ENCODE measurements at places on chromosomes 16 and 17.

GRCh38 chr17:79746889-79747507 lies 16.3 kb downstream of the ENPP7 start:
- DNase-seq, result no peak

- DNase-seq, result no peak
These were observed 780 bp upstream of the DCAKD start for GRCh38 chr17:45052052-45052772.

GRCh38 chr17:57531078-57531477 lies 214.0 kb downstream of the CCDC182 start:
- DNase-seq, result no peak

- DNase-seq, result no peak
These were observed 41.9 kb downstream of the PIGL start for GRCh38 chr17:16258901-16259300.

DNA sequence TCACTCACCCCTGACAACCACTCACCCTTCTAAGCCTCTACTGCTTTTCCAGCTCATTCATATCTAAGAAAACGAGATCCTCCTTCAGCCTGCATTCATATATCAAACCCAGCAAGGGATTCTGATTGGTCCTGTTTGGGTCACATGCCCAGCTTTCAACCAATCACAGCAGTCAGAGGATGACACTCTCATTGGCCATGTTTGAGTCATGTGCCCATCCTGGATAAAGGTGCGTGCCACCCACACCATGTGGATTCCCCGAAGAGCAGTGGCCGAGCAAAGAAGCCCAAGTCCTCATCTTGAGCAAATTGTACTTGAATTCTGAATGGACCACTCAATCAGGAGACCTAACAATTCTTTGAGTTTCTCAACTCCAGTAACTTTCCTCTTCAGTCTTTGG lies 45.0 kb downstream of the SCNN1G start:
- no peak for DNase-seq

GRCh38 chr17:9977180-9977575 lies 72.1 kb upstream of the RCVRN start:
- no peak for DNase-seq

DNA sequence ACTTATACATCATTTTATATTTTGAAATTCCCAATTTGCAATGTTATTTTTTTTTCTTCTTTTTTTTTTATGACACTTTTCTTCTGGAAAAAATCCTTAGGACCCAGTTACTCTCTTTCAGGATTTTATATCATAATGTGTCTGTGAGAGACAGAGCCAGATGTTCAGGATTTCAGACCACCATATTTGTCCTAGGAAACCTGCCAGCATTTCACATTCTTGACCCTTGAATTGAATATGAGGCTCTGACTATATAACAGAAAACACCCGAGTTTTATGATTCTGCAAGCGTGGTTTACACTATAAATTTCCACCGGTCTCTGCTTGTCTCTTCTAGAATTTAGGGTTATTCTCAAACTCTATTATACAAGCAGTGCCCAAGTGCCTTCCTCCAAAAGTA lies 621.0 kb downstream of the WWOX start:
- no peak for DNase-seq

GRCh38 chr16:67551972-67552371 lies 10.4 kb upstream of the CTCF start:
- DNase-seq, result no peak

- DNase-seq, result no peak
These were observed at the start of gene RAB26 for GRCh38 chr16:2147981-2148671. RAB26 (plus strand) TSS chr16:2148625; CDS start chr16:2148784, 159 bp downstream.

DNA sequence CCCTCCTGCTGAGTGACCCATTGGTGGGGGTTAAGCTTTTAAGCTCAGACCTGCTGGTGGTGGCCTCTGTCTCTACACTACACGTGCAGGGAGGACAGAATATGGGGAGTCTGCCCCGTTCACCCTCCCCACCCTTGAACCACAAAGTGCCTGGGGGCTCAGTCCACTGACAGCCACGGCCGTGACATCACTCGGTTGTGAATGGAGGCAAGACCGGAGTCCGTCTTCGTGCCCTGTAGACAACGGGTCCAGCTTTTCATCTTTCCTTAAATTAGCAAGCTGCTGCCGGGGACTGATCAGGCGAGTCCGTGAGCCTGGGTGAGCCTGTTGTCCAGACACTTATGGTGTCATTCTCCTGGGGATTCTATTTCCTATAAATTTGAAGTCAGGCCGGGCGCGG lies 67.4 kb downstream of the CRISPLD2 start:
- no peak for DNase-seq

GRCh38 chr16:55754056-55754455 lies 78.8 kb downstream of the CES1 start:
- DNase-seq, result no peak

GRCh38 chr16:82201926-82202325 lies 31.9 kb upstream of the MPHOSPH6 start:
- DNase-seq, result no peak

DNA sequence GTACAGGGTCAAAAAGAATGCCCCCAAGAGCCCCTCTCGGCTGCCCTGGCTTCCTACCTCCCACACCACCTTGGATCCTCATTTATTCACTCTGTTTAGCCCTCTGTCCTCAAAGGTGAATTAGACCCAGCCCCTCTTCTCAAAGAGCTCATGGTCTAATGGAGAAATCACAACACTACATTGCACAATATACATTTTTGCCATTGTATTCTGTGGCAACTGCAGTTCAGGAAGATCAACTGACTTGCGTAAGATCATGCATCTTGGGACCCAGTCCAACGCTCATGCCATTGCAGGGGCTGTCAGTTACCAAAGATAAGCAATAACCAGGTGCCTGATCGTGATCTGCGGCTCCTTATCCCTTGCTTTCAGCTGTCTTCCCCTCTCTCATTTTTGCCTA lies 1.4 kb downstream of the KRT38 start:
- no peak for DNase-seq

- DNase-seq, result no peak
These were observed 1.1 kb upstream of the CACNG1 start for GRCh38 chr17:67043283-67043682.

DNA sequence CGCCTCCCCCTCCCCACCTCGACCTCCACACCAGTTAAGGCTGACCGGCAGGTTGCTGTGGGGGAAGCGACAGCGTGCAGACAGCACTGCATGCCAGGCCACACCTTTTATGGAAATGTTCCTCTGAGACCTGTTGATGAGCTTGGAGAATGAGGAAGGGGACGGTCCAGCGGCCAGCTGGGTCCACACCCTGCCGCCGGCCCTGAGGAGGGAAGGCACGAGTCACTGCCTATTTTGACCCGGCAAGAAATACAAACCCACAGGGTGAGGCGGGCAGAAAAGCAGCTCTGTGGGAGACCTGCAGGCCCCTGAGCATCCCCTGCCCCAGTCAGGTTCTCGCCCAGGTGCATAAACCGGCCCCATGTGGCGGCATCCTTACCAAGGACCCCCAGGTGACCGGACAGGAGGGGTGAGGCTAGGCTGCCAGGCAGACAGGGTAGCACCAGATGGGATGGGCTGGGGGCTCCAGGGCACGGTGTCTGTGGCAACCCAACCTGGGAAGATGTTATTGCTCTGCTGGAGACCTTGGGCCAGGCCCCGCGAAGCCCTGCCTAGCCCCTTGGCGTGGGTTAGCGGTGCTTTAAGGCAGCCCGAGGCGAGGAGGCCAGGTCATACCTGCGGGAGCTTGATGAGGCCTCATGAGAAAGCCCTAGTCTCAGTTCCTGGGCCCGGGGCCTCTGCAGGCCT lies 12.7 kb downstream of the NATD1 start:
- no peak for DNase-seq

DNA sequence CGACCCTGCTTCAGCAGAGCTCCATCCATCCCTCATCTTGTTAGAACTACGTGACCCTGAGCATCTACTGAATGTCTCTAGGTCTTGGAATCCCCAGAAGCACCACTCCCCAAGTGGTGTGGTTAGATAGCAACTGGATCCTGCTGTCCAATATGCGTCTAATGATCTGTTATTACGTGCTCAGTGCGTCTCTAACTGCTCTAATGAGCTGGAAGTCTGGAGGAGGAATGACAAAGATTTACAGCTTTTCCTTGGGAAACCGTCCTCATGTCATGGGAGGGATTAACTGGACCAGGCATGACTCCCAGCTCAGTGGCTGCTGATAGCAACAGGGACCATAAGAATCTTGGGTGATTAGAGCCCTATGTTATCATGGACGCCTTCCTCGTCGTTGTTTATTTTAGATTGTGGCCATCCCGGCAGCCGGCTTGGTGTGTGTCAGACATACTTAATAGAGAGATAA lies 150.9 kb downstream of the HS3ST3B1 start:
- no peak for DNase-seq

DNA sequence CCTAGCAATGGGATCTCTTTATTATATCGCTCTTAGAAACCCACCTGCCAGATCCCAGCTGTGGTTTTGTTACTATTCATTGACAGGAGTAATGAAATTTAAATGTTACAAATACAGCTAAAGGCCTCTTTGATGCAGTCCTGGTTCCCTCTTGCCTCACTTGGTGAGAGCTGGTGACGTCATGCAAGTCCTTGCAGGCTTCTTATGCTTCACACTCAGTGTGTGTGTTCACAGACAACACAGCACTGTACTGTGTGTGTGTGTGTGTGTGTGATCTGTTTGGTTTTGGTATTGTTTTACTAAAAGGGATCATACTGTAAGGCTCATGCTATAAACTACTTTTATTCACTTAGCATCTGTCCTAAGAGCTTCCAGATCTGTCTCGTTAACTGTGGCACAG lies 75.0 kb downstream of the USP22 start:
- no peak for DNase-seq

DNA sequence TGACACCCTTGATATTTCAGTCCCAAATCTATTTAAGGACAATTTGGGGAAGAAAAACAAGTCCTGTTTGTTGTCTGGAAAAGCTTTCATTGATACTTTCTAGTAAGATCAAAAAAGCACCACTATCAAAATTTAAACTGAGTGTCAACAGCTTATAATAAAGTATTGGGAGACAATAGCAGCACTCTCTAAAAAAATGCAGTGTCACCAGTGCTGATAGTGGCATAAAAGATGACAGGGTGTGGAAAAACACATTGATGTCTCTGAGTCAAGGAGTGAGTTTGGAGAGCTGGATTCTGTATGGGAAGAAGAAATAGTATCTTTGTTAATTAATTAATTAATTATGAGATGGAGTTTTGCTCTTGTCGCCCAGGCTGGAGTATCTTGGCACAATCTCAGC lies 8.3 kb upstream of the TOM1L1 start:
- DNase-seq, result no peak

GRCh38 chr16:11744075-11744470 lies 1.4 kb upstream of the TXNDC11 start:
- DNase-seq, result no peak

GRCh38 chr17:47162013-47162622 lies 27.0 kb downstream of the CDC27 start:
- no peak for DNase-seq

Measured in AG04449 (cell line).